ENCODE measurements at places on chromosomes 4 and X. TPM values are rescaled to one million over a fixed set of nuclear protein-coding genes. Genes with fewer than 3 reads are reported as not detected.
A peak's percentile ranks its signal among the peaks of the same experiment; 100 is the strongest.

The RBM47 gene
- 0.98 TPM for total RNA-seq

The ELK1 gene
- 11.9 TPM for total RNA-seq

GRCh38 chrX:80237072-80237471 is 183.2 kb upstream of the TENT5D start:
- no peak for DNase-seq

DNA sequence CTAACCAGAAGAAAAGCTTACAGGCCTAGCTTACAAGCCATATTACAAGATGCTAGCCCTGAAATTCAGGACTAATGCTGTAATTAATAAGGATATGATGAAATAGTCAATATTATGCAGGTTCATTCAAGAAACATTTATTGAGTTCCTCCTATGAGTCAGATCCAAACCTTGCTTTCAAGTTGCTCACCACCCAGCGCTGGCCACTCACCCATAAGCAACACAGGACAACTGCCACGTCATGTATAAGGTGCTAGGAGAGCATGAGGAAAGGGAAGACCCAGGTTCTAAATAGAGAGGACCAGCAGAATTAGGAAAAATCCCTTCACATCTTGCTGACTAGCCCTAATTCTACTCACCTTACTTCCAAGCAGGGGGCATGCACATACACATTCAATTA is 23.3 kb downstream of the MAML3 start:
- DNase-seq, result no peak

The STIM2 gene
- total RNA-seq, result 28.2 TPM

The CLCN5 gene
- total RNA-seq, result 34.7 TPM

DNA sequence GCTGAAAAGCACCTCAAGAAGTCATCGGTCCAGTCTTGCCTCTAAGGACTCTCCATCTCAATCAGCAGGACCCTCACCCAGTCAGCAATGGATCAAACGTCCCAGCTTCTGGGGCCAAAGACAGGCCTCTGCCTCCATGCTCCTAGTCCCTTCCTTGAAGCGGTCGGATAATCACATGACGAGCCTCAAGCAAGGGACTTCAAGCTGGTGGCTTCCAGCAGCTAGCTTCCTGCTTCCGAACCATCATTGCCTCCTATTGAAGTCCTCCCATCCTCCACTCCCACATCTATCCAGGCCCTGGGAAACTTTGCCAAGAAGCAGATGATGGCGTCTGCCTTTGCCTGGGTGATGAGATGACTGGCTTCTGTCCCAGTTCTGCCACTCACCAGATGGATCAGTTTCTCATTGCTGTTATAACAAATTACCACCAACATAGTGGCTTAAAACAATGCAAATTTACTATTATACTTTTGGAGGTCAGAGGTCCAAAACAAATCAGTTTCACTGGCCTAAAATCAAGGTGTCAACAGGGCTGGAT is 135.2 kb upstream of the MAMLD1 start:
- no peak for DNase-seq

The SHROOM4 gene
- 0.96 TPM for total RNA-seq

DNA sequence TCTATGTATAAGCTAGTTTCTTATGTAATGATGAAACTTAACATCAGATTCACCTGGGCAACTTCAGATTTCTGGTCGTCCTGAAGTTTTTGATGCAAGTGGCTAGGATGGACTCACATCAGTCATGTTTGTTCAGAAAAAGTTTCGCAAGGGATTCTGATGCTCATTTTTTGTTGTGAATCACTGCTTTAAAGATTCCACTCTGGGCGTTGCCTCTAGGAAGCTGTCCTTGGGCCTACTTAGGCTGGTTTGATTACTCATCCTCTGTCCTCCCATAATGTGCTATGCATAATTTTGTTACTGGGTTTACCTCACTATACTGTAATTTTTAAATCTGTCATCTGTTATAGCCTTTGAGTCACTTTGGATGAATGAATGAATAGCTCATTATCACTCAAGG is 30.8 kb downstream of the HERC3 start:
- no peak for DNase-seq

- no peak for DNase-seq
These were observed 871.3 kb downstream of the RAB28 start for GRCh38 chr4:12612876-12613275.

GRCh38 chr4:21882051-21882839 is 66.3 kb downstream of the KCNIP4 start:
- DNase-seq, result no peak

DNA sequence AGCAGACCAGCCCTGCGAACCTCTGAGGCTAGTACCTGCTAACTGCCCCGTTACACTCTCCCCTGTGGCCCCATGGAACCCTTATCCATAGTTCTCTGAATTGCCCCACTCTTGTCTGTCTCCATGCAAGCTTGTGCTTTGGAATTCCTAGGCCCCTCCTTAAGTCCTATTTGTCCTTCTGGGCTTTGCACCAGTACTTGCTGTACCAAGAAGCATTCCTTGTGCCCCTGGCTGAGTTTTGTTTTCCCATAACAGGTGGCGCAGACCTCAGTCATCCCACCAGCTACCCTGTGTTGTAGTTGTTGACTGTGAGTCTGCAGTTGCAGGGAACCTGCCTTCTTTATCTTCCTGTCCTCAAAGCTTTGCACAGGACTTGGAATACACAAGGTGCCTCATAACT is 147.9 kb downstream of the AMMECR1 start:
- DNase-seq, result no peak

- no peak for DNase-seq
These were observed 3.7 kb downstream of the ZFP92 start for GRCh38 chrX:153414856-153415510.

- DNase-seq, result no peak
These were observed 43.7 kb upstream of the XK start for GRCh38 chrX:37641859-37642258.

The COX7B2 gene
- total RNA-seq, result not detected

- DNase-seq, result no peak
These were observed 1718.0 kb upstream of the PCDH7 start for GRCh38 chr4:29002151-29002550.

- no peak for DNase-seq
These were observed 285.0 kb upstream of the AADAT start for GRCh38 chr4:170374770-170375169.

DNA sequence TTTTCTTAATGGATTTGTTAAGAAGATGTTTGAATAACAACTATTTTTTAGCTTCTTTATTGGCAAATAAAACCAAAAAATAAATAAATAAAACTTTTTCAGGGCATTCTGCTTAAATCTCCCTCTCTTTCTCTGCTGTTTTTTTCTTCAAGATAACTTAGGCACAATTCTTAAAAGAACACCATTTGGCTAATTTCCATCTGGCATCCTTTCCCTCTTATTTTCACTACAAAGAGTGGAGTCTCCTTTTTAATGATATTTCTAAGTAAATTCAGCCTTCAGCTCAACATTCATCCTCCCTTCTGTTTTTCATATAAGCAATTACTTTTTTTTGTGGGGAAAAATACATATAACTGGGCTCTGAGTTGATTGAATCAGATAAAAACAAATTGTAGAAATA is 88.1 kb downstream of the PCDH7 start:
- DNase-seq, result no peak

DNA sequence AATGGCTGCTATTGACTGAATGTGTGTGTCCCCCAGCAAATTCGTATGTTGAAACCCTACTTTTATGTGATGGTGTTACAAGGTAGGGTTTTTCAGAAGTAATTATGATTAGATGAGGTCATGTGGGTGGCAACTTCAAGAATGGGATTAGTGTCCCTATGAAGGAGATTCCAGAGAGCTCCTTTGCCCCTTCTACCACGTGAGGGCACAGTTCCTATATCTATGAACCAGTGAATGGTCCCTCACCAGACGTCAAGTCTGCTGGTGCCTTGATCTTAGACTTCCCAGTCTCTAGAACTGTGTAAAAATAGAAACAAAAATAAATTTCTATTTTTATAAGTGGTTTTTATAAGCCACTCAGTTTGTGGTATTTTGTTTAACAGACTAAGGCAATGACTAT is 1137.6 kb upstream of the IGFBP7 start:
- no peak for DNase-seq

The TBC1D1 gene
- 106 TPM for total RNA-seq

DNA sequence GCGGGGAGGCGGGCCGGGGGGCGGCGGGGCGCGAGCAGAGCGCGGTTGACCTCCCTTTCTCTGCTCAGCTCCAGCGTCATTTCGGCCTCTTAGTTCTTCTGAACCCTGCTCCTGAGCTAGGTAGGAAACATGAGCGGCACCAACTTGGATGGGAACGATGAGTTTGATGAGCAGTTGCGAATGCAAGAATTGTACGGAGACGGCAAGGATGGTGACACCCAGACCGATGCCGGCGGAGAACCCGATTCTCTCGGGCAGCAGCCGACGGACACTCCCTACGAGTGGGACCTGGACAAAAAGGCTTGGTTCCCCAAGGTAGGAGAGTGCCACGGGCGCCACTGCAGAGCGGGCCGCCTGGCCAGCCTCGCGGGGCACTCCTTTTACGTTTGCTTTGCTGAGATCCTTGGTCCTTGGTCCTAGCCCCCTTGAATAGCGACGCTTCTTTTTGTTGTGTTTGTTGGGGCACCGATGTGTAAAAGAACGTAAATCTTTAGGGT is at the start of gene HTATSF1:
Gene HTATSF1, plus strand, starts transcription at position 37 of the 497 bp plus-strand sequence. Its CDS starts 93 bp downstream, at position 130.
- DNase-seq, result peak; percentile 26

- no peak for DNase-seq
These were observed 26.0 kb downstream of the ARL13A start for GRCh38 chrX:100995469-100995868.

GRCh38 chr4:7842384-7843279 is 97.0 kb downstream of the AFAP1 start:
- no peak for DNase-seq

- DNase-seq, result no peak
These were observed 19.8 kb downstream of the DGKQ start for GRCh38 chr4:953574-953915.

- no peak for DNase-seq
These were observed 287.6 kb upstream of the TAPT1 start for GRCh38 chr4:16513876-16514275.

DNA sequence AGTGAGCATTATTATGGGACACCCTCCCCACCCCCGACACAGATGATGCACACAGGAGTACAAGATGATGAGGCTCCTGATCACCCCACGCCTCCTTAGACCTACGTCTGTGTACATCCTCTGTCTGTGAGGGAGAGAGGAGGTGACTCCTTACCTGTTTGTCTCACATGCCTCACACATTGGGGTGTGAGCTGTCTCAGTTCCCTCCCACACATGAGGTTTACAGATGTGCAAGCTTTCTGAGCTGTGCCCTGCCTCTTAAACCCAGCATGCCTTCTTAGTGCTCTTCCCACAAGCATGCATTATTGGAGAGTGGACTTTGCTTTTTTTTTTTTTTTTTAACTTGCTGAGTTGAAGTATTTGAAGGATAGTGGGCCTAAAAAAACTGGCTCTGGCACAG is 76.7 kb downstream of the CLCN5 start:
- no peak for DNase-seq

DNA sequence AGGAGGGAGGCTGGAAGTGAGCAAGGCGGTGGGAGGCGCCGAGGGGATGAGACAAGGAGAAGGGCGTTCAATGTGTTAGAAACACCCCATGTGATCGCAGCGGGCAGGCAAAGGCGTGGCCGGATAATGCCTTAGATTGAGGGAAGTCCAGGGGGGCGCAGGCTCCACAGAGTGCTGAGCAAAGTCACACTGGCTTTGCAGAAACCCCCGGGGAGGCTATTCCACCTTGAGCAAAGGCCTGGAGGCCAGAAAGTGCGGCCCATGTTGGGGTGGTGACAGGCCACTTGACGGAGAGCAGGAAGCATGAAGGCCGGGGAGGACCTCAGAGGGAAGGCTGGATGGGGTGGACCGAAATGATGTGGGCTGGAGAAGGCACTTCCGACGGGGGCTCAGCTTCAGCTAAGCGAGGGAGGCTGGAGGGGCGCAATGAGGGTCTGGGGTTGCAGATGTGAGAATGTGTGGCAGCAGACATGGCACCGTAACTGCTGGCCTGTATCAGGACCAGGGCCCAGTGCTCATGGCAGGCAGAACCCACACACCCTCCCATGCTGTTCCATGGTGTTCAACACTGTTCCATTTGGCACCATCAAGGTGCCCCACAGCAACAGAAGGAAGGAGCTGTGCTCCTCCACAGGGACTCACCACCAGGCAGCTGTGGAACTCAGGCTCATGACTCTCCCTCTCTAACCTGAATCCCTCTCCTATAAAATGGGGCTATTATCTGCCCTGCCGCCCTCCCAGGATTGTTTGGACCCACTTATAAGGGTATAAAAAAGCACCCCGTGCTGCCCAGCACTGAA is 50.3 kb downstream of the HMX1 start:
- no peak for DNase-seq

GRCh38 chrX:107741404-107741790 is 34.2 kb downstream of the TSC22D3 start:
- no peak for DNase-seq

The SLC7A11 gene
- 10.4 TPM for total RNA-seq

GRCh38 chr4:150769248-150769647 is 187.3 kb downstream of the MAB21L2 start:
- DNase-seq, result no peak

The XAGE1B gene
- not detected for total RNA-seq

DNA sequence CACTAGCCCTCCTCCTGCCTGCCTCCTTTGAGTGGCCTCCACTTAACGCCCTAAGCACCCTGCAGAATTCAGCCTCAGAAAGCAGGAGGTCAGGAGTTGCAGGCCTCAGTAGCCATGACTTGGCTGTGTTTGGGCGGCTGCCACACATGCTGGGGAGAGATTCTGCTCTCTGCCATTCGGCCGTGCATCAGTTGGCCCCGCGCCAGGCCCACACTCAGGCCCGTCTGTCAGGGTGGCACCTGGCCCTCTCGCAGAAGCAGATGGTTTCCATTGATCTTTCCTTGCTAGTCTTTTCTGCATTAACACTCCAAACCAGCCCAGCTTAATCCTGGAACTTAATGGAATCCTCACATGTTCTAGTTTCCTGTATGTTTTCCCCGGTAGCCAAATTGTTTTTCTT is 30.7 kb upstream of the ATP6AP2 start:
- peak; percentile 82 for DNase-seq

DNA sequence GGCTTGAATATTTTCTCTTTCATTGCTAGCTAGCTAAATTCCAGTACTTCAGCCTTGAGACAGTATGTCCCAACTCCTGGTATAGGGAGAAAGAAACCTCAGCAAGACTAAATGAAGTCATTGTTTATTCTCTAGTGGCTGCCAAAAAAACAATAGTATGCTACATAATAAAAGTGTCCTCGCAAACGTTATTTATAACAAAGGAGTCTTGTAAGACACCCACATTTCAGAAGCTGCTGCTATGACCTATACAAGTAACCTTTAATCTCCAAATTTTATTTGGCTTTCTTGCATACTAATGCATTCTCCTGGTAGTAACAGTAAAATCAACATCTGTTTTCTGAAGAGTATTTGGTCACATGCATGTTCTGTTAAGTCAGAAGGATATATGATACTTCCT is 28.8 kb downstream of the NEK1 start:
- DNase-seq, result no peak

The ZBTB33 gene
- 24.3 TPM for total RNA-seq

GRCh38 chr4:48683784-48684666 is 96.1 kb downstream of the FRYL start:
- no peak for DNase-seq

GRCh38 chrX:48003367-48003757 is 427 bp downstream of the ZNF182 start:
- DNase-seq, result peak; percentile 11
